ENCODE measurements at places on chromosomes 13 and 19. TPM values are rescaled to one million over a fixed set of nuclear protein-coding genes. Genes with fewer than 3 reads are reported as not detected.
A peak's percentile ranks its signal among the peaks of the same experiment; 100 is the strongest.

DNA sequence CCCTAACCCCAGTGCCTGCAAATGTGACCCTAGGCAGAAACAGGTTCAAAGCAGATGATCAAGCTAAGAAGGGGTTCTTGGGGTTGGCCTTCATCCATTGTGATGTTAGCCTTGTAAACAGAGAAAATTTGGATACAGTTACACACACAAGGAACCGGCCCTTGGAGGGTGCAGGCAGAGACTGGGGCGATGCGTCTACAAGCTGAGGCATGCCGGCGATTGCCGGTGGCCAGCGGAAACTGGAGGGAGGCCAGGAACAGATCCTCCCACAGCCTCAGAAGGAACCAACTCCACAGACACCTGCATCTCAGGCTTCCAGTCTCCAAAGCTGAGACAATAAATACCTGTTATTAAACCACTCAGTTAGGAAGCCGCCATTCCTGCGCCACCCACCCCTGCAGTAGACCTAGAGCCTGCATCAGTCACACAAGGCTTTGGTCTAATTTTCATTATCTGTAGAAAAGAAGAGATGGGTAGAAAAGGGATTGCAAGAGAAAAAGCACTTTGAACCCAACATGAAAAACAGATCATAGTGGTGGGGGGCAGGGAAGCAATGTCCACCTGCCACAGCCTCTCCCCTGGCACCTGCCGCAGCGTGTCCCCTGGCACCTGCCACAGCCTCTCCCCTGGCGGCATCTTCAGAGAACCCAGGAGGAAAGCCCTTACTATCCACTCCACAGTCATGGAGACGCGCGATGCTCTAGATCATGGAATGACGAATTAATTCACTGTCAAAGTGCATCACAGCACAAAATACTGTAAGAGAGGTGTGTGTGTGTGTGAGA is 119.7 kb upstream of the SOX1 start:
- H3K27ac ChIP-seq: no peak overlapping the region
- no peaks in the 10 kb centered on the region for H3K4me1 ChIP-seq
- H3K27me3 ChIP-seq: no peaks in the 10 kb centered on the region
- H3K36me3 ChIP-seq: no peaks in the 10 kb centered on the region

DNA sequence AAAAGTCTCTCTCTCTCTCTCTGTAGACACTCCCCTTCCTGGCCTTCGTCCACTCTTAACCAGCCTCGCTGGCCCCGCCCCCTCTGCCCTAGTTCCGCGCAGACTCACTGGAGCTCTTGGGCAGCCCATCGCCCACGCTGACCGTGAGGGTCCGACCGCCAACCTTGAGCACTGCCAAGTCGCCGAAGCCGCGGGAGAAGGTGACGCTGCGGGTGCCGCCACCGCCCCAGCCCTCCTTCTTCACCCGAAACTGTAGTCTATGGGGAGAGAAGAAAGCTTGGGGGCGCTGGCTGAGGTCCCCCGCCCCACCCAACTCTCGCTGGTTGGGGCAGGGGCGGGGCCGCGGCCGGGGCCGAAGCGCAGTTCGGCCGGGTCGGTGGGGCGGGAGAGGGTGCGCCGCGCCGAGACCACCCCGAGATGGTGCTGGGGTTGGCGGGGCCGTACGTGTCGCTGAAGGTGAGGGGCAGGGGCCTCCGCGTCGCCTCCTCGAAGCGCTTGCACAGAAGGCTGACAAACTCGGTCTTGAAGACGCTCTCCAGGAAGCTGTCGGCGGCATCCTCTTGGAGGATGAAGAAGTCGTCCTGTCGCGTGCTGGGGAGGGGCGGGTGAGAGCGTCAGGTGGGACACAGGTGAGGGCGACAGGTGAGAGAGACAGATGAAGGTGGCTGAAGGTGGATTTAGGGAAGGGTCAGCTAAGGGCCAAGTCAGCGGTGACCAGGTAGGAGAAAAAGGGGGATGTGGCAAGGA is 12.6 kb upstream of the ZNF414 start:
- peak overlapping the region; percentile 97 for H3K27ac ChIP-seq
- peak overlapping the region; percentile 84 for H3K4me3 ChIP-seq
- H3K27me3 ChIP-seq: no peaks in the 10 kb centered on the region
- H3K4me1 ChIP-seq: no peaks in the 10 kb centered on the region
- H3K36me3 ChIP-seq: no peaks in the 10 kb centered on the region

The ZNF587 gene
- total RNA-seq: 35.1 TPM

The CBLC gene
- 15.7 TPM for total RNA-seq

The SPART gene
- total RNA-seq: 111 TPM

GRCh38 chr13:41554626-41555386 is 97.5 kb downstream of the RGCC start:
- no peaks in the 10 kb centered on the region for H3K27me3 ChIP-seq
- no peaks in the 10 kb centered on the region for H3K4me1 ChIP-seq
- no peak overlapping the region for H3K27ac ChIP-seq

GRCh38 chr13:37910790-37911189 is 41.2 kb upstream of the TRPC4 start:
- no peaks in the 10 kb centered on the region for H3K36me3 ChIP-seq
- no peaks in the 10 kb centered on the region for H3K27me3 ChIP-seq
- H3K4me1 ChIP-seq: no peaks in the 10 kb centered on the region
- H3K4me3 ChIP-seq: no peak overlapping the region
- H3K27ac ChIP-seq: no peak overlapping the region

- H3K4me3 ChIP-seq: no peak overlapping the region
- no peaks in the 10 kb centered on the region for H3K36me3 ChIP-seq
- no peak overlapping the region for H3K27ac ChIP-seq
- H3K4me1 ChIP-seq: no peaks in the 10 kb centered on the region
- H3K27me3 ChIP-seq: no peaks in the 10 kb centered on the region
- no peak for DNase-seq
These were observed 484.5 kb downstream of the DIAPH3 start for GRCh38 chr13:59679254-59679653.

The CLEC17A gene
- total RNA-seq: not detected

The ZNF382 gene
- 2.6 TPM for total RNA-seq

The CCDC169 gene
- total RNA-seq: 1.1 TPM

- DNase-seq: no peak
- no peaks in the 10 kb centered on the region for H3K27me3 ChIP-seq
- no peak overlapping the region for H3K4me3 ChIP-seq
- H3K27ac ChIP-seq: no peak overlapping the region
- no peaks in the 10 kb centered on the region for H3K4me1 ChIP-seq
- H3K36me3 ChIP-seq: no peaks in the 10 kb centered on the region
These were observed 20.5 kb upstream of the C1QTNF9 start for GRCh38 chr13:24288870-24289269.

DNA sequence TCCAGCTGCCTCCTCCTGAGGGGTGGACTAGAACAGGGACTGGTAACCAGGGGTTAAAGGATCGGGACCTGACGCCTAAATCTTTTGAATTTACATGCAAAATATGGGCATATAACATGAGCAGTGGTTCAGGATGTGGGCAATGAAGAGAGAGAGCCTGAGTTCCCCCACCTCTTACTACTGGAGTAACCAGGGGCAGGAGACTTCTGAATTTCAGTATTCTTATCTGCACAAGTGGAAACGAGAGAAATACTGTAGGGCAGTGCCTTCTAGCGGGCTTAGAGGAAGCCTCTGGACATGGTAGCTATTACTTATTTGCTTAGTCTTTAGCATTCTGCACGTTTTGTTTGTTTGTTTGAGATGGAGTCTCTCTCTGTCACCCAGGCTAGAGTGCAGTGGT is 26.3 kb downstream of the BCAT2 start:
- DNase-seq: no peak
- H3K36me3 ChIP-seq: no peaks in the 10 kb centered on the region
- no peak overlapping the region for H3K27ac ChIP-seq
- H3K4me3 ChIP-seq: no peak overlapping the region
- no peaks in the 10 kb centered on the region for H3K4me1 ChIP-seq

GRCh38 chr19:39692822-39693221 is 11.5 kb upstream of the LGALS14 start:
- H3K27me3 ChIP-seq: no peaks in the 10 kb centered on the region
- H3K4me1 ChIP-seq: no peaks in the 10 kb centered on the region
- H3K36me3 ChIP-seq: no peaks in the 10 kb centered on the region
- H3K4me3 ChIP-seq: no peak overlapping the region
- no peak overlapping the region for H3K27ac ChIP-seq

DNA sequence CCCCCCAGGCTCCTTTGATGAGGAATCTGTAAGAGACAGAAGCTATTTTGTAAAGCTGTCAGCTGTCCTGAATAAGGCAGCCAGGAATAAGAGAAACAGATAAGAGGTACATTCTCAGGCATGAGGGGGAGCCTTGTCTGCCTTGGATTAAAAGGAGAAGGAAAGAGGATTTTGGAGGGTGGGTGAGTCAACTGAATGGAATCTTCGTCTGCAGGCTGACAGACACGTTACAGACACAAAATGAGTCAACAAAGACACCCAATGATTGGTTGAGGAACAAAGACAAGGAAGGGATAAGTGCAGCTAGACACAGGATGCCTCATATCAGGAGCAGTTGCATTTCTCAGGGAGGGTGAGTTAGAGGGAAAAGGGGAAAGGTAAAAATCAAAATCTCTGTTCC is 162.5 kb downstream of the OLFM4 start:
- no peaks in the 10 kb centered on the region for H3K36me3 ChIP-seq
- H3K27me3 ChIP-seq: no peaks in the 10 kb centered on the region
- DNase-seq: no peak

DNA sequence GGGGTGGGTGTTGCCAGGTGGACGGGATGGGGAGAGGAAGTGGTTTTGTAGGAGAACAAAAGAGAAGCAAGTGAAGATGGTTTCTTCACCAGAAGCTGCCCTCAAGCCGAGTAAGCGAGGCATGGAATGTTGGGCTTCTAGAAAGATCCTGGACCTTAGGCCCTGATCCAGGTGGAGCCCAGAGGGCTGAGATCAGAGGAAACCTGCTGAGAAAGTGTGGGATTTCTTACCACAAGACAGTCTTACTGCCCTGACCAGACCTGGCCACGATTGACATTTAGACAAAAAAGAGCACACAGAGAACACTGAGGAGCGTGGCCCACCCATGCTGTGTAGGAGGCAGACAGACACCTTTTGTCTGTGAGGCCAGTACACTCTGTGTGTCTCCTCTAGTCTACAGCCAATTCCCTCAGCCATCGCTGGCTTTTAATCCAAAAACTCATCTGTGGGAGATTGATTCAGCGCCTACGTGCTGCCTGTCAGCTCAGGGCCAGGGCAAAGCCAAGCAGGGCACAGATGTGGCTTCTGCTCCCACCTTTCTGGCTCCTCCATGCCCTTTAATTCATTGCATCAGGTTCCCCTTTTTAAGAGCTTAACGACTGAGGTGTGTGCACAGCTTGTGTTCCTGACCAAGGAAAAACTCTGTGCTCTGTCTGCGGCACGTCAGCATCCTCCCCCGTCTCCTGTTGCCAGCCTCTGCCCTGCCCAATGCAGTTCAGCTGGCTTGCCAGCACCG is 123.3 kb downstream of the AKAP11 start:
- H3K27ac ChIP-seq: no peak overlapping the region
- H3K36me3 ChIP-seq: no peaks in the 10 kb centered on the region
- H3K4me1 ChIP-seq: no peaks in the 10 kb centered on the region

GRCh38 chr13:31848621-31849020 is 109.3 kb downstream of the RXFP2 start:
- H3K4me3 ChIP-seq: no peak overlapping the region
- no peak for DNase-seq
- no peaks in the 10 kb centered on the region for H3K27me3 ChIP-seq

DNA sequence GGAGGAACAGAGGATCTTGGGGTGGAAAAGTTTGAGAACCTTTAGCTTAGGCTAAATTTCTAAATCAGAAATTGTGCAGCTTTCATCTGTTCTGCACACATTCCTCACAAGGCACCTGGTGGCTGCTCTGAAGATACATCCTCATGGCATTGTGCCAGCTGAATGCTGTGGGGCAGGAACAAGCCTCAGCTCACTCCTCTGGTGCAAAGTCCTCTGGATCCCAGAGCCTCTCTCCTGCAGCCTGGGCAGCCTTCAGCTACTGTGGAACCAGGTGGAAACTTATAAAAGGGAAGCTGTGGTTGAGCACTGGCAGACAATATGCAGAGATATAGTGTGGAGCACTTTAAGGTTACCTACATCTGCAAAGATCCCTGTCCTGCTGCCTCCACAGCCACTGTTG is 72.3 kb downstream of the KCTD12 start:
- H3K4me1 ChIP-seq: no peaks in the 10 kb centered on the region
- no peak for DNase-seq
- no peak overlapping the region for H3K27ac ChIP-seq
- no peaks in the 10 kb centered on the region for H3K27me3 ChIP-seq
- H3K36me3 ChIP-seq: no peaks in the 10 kb centered on the region

The HIF3A gene
- 111 TPM for total RNA-seq

The CDX2 gene
- not detected for total RNA-seq

DNA sequence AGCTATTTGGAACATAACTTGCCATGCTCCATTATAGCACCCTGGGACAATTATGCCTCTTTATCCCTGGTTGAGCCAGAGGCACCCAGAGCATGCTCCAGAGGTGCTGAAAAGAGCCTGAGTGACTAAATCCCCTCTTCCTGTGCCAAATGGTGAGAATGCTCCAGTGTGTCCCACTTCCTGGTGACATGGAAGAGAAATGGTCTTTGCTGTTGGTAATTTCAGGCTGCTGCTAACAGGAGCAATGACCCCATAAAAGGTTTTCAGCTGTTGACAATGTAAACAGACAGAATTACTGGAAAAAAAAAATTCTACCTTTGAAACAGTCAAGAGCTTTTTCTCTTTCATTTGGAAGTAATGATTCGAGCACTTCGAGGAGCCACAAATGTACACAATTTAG is 341.8 kb downstream of the FGF9 start:
- DNase-seq: no peak
- no peaks in the 10 kb centered on the region for H3K27me3 ChIP-seq
- no peaks in the 10 kb centered on the region for H3K4me1 ChIP-seq
- H3K27ac ChIP-seq: no peak overlapping the region
- H3K4me3 ChIP-seq: no peak overlapping the region
- H3K36me3 ChIP-seq: no peaks in the 10 kb centered on the region

GRCh38 chr13:62932256-62932883 is 1516.7 kb upstream of the PCDH20 start:
- H3K4me1 ChIP-seq: no peaks in the 10 kb centered on the region
- no peak overlapping the region for H3K27ac ChIP-seq
- H3K27me3 ChIP-seq: no peaks in the 10 kb centered on the region
- H3K36me3 ChIP-seq: no peaks in the 10 kb centered on the region

GRCh38 chr13:43472339-43472738 is 314.4 kb downstream of the ENOX1 start:
- no peak for DNase-seq
- no peak overlapping the region for H3K4me3 ChIP-seq
- H3K36me3 ChIP-seq: no peaks in the 10 kb centered on the region
- no peak overlapping the region for H3K27ac ChIP-seq

DNA sequence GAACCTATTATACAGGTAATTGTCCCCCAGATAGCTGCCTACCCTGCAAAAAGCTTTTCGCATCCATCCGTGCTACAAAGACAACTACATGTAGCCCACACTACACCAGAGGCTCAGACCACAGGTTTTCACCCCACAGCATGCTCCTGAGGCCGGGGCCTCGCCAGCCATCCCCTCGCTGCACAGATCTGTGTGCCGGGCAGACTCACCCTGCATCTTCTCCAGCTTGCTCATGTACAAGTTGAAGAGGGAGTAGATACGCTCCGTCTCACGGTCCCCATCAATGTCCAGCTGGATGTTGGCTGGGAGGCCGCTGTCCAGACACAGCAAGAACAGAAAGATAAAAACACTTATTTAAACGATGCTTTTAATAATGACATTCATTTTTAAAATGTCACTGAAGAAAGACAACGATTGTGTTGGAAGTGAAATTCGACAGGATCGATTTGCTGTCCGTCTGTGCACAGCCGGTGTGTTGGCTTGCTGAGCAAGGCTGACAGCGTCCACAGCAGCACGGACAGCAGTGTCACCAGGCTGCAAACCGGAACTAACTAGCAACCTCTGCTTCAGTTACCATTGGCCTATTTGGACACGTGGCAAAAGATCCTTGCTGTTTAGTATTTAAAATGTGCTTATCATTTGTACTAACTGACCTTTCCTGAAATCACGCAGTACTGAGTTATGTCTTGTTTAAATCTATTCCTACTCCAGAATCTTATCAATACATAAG is 18.6 kb upstream of the C13orf46 start:
- H3K4me3 ChIP-seq: no peak overlapping the region
- no peaks in the 10 kb centered on the region for H3K4me1 ChIP-seq
- H3K36me3 ChIP-seq: no peaks in the 10 kb centered on the region
- no peak overlapping the region for H3K27ac ChIP-seq

The ATP4A gene
- not detected for total RNA-seq
